ENCODE measurements at places on chromosomes 13 and 19.

DNA sequence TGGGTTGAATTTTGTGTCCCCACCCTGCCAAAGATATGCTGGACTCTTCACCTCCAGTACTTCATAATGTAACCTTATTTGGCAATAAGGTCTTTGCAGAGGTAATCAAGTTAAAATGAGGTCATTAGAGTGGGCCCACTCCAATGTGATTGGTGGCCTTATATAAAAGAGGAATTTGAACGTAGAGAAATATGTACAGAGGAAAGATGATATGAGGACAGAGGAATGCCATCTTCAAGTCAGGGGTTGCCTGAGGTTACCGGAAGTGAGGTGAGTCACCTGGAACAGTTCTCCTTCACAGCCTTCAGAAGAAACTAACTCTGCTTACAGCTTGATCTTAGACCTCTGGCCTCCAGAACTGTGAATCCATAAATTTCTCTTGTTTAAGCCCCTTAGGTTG is 69.9 kb downstream of the GPC5 start:
- DNase-seq: no peak

- no peak for DNase-seq
These were observed 51.3 kb downstream of the TEX29 start for GRCh38 chr13:111371720-111372119.

- DNase-seq: no peak
These were observed 31.0 kb downstream of the CAPN12 start for GRCh38 chr19:38713227-38713649.

DNA sequence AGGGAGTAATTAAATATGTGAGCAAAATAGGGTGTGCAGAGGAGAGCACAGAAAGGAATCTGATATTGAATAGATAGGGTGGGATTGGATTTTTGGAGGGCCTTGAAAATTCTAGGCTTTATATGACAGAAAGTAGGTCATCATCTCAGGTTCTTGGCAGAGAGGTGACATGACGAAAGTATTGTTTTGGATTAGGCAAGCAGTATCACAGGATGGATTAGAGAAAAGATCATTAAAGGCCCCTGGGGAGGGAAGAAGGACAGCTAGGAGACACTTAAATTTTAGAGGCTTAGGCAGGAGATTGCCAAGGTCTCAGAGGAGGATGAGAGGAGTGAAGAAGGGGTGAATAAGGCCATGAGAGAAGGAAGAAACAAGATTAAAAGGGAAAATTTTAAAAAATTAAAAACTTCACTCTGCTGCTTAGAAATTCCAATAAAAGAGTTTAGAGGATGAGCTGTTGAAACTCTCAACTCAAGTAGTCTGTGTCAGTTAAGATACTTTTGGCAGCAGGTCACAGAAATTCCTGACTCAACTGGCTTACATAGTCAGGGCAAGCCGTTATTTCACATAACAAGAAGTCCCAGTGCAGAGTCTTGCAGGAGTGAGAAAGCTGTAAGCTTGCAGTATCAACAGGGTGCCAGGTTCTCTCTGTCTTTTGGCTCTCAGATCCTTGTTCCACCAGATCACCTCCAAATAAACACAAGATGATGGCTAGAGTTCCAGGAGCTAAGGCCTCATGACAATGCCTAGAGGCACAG is 8.8 kb downstream of the GPC6 start:
- DNase-seq: no peak

- DNase-seq: no peak
These were observed 47.6 kb downstream of the N4BP2L2 start for GRCh38 chr13:32491028-32491427.

DNA sequence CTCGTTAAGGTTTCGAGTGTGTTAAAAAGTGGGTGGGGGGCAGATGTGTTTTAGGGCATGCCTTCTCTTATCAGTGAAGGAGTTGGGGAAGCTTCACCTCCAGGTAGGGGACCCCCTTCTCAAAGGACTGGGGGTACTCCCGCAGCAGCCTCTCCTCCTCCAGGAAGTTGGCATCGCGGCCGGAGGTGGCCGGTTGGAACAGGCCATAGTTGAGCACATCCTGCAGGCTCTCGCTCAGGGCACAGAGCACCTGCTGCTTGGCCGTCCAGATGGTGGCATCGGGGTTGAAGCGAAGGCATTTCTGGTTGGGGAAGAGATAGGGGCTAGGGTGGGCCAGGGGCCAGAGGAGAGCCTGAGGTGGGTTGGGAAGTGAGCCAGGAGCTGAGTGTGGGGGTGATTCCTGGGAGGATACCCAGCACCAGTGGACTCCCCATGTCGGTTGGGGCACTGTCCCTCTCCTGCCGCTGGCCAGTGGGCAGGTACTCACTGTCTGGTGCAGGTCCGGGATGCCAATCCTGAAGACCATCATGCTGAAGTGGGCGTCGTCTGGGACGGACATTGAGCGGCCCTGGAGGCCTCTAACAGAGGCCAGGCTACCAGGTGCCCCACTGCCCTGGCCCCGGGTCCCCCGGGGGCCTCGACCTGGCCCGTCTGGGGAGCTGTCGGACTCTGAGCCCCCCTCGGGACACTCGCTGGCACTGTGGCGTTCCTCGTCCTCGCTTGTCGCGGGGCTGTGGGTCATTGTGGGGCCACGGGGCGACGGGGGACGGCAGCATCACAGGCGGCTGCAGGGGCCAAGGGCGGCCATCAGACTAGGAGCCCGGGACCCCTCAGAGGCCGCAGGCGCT is 3.2 kb downstream of the SHANK1 start:
- no peak for DNase-seq

GRCh38 chr19:29714371-29714952 is 599 bp downstream of the C19orf12 start:
- no peak for DNase-seq

DNA sequence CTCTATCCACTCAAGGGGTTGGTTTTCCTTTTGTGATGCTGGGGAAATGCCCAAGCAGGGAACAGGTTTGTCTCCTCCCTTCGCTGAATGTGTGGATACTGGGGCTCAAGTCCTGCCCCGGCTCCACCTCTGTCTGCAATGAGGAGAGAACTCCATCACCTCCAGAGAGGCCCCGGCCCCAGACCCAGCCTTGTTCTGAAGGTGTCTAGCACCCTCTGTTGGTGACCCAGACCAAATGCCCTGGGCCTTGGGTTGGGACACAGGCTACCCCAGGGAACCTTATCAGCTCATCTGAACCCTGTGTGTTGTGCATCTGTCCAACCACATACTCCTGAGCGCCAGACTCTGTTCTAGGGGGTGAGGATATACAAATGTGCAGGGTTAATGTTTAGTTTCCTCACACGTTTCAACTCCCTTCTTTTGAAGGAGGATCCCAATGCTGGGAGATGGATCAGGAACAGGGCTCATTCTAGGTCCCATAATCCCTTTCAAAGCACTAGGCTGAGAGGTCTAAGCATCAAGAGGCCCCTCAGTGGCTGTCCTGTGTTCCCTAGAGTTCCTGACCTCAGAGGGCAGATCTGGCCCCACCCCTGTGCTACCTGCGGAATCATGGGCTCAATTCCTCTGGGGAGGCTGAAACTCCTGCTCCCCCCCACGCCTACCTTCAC is 112.5 kb upstream of the SLC7A1 start:
- no peak for DNase-seq

DNA sequence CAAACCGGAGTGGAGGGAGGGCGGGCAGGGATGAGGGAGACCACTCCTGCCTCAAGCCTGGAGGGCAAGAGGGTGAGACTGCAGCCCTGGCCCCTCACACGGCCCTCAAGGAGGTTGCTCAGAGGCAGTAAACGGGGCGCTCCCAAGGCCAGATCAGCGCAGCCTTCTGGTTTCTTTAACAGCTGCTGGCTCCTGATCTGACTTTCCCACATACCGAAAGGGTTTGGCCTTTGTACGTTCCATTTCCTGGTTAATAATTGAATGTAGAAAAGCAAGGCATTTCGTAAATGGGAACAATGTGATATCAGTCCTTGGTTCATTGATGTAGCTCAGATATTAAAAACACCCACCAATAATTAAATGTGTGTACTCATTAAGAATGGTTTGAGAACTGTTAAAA is 71.5 kb downstream of the GGACT start:
- DNase-seq: no peak

GRCh38 chr13:39900106-39900750 is 244.8 kb downstream of the COG6 start:
- no peak for DNase-seq

GRCh38 chr13:51222037-51222685 is at the start of gene FAM124A:
Gene FAM124A, plus strand, starts transcription at chr13:51222398. Its CDS starts 104 bp downstream, at chr13:51222502.
- DNase-seq: peak; percentile 20

Measured in GM18507 (cell line).